Activated CD4-positive, alpha-beta T cell treated with anti-CD3 and anti-CD28 coated beads, Interleukin-2, amount 50 U/mL, for 4 hours (primary cell): ENCODE measurements at places on chromosomes 5 and 9.
A peak's percentile ranks its signal among the peaks of the same experiment; 100 is the strongest.

DNA sequence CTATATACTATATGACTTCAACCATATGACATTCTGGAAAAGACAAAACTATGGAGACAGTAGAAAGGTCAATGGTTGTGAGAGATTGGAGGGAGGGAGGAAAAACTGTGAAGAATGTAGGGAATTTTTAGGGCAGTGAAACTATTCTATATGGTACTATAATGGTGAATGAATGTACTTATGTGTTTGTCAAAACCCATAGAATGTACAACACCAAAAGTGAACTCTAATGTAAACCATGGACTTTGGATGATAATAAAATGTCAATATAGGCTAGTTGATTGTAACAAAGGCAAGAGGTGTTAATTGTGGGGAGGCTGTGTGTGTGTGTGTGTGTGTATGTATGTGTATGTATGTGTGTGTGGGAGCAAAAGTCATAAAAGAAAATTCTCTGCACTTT is 10.8 kb upstream of the STOM start:
- DNase-seq: no peak

DNA sequence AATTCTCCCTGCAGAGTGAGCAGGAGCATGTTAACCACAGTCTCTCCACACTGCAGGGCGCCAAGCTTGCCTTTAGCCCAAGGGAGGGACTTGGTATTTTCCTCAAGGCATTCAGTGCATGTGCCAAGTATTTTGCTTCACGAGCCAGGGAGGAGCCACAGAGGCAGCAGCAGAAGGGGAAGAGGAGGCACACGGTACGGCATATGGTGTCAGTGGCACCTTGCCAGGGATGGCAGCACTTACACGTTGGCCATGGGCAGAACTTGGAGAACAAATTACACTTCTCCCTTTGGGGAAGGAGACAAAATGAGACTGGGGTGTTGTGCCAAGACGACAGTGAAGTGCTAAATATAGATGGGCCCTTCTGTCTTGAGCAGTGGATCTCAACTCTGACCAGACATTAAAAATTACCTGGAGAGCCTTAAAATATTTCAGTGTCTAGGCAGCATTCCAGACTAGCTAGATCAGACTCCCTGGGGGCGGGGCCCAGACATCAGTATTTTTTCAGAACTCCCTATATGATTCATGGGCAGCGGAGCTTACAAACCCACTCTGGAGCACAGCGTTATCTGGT is 155.8 kb downstream of the DRD1 start:
- no peak for DNase-seq

- no peak for DNase-seq
These were observed 454.2 kb downstream of the TLE4 start for GRCh38 chr9:80025796-80026520.

- no peak for DNase-seq
These were observed 124.6 kb upstream of the TAF11L2 start for GRCh38 chr5:17373406-17373805.

GRCh38 chr5:3385991-3386519 is 209.6 kb upstream of the IRX1 start:
- no peak for DNase-seq

DNA sequence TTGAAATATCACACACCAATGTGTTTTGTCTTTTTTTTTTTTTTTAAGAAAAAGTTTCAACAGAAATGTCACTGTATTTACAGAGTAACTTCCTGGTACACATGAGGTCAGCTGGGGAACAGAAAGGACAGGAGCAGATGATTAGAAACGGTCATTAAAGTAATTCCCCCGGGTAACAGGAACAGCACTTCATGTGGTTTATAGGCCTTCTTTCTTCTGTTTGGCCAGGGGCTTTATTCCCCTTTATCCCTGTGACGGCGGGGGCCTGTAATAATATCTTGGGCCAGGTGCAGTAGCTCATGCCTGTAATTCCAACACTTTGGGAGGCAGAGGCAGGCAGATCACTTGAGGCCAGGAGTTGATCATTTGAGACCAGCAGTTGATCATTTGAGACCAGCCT is 30.5 kb upstream of the MSH3 start:
- DNase-seq: no peak

DNA sequence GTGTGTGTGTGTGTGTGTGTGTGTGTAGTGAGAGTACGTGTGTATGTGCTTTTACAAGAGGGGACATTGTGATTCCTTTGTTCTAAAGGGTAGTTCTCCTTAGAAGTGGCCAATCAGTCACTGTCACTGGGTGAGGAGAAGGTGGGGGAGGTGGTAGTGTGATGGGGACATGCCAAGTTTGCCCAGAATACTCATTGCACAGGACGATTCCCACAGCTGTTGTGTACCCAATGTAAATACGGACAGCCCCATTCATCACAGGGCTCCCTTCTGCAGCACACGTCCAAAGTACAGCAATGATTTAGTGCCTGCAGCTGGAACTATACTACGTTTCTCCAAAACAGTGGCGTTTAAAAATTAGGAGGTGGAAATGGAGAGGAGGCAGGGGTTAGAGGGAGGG is 287.8 kb downstream of the TLR4 start:
- DNase-seq: no peak

DNA sequence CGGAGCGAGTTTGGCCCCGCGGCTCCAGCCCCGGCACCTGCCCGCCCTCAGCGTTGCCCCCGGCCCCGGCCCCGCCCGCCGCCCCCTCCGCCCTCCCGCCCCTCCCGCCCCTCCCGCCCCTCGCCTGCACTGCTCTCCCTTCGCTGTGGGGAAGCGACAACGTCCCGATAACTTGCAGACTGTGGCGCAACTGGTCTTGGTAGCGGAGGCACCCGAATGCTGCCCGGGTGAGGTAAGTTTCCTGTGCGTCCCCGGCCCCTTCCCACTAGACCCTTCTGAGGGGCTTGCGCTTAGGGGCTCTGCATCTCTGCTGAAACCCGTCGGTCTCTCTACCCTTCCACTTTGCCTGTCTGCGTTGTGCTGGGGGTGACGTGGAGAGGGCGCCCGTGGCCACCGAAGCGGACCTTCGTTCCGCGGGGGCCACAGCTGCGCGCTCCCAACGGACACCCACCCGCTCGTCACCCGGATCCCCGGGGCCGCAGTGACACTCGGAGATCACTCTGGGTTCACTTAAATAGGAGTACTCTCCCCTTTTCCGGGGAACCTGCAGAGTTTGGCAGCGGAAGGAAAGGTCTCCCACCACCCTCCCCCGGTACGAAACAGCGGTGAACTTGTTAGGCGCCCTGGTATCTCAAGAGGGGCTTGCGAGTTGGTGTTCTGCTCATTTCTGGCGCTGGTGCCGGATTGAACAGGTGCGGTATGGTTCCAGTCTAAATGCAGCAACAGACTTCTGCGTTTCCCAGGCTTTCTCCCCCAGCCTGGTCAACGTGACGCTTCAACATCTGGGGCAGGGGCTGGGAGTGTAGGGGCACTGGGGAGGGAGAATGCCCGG is 707 bp downstream of the PIP5K1B start:
- DNase-seq: no peak

DNA sequence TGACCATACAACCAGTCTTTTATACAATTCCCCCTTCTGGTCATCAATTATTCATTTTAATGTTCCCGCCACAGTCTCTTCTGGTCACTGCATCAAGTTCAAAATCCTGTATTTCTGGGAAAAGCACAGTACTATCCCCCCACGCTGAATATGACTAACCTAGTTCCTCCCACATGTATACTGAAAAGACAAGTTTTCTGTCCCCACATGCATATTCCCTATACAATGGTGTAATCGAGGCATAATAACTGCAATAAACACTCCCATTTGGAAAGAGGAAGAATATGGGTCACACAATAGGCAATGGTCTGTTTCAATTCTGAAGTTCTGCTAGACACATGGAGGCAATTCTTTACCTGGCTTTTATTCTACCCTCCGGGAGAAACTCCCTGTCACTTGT is 344.9 kb downstream of the EFNA5 start:
- no peak for DNase-seq

GRCh38 chr9:83937861-83938455 is 16.7 kb upstream of the KIF27 start:
- no peak for DNase-seq

DNA sequence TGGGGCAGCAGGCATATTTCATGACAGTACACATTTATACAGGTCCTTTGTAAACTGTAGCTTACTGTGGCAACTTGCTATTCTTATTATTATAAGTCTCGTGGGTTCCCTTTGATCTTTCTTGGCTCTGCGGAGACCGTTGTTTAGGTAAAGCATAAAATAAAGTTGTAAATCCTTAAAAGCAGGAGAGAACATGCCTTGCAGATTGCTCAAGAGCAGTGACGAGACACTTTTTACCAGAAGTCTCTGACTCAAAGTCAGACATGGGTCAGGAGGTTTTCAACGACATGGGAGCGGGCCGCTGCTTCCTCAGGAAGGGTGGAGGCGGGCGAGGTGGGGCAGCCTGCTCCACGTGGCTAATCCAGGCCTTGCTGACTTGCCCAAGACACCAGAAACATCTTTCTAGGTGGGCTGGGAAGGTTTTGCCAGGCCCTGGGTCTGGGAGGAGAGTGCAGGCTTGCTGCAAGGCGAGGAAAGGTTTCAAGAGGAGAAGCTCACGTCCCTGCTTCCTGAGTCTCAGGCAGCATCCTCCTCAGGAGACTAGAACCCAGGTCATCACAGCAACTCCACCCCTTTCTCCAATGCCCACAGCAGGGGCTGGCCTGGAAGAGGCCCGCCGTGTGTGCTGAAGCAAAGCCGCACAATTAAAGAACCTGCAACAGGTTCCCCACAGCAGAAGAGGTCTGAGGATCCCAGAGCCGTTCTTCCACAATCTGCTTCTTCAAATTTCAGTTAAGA is 6.5 kb downstream of the TBC1D2 start:
- DNase-seq: peak; percentile 4

DNA sequence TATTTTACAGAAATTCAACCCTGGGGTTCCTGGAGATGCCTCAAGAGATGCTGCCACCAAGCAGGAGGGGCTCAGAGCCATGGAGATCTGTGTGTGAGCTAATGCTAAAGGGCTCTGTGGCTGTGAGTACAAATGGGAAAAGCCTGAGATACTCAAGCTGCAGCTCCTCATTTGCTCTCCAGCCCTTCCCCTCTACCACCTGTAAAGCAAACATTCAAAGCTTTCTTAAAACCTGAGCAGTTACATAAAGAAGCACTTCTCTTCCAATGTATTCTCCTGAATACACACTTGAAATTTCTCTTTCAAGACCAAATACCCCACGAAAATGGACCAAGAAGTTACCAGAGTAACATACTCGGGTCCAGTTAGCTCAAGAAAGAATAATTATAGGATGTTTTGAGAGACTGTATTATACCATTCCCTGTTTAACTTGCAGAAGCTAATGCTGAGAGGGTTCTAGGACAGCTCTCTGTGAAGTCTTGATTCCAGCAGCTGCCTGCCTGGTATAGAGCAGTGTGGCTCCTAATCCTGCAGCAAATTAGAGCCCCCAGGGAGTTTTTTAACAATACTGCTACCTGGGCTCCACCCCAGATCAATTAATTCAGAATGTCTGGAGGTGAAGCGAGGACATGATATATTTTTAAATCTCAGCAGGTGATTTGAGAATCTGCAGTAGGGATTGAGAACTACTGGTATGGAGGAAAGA is 21.1 kb downstream of the RGS7BP start:
- DNase-seq: no peak

GRCh38 chr9:9719373-9720112 is 893.3 kb downstream of the PTPRD start:
- DNase-seq: no peak

- DNase-seq: no peak
These were observed 104.0 kb downstream of the GDNF start for GRCh38 chr5:37735649-37736347.

- no peak for DNase-seq
These were observed 1.0 kb upstream of the TRIM7 start for GRCh38 chr5:181205761-181206649.

DNA sequence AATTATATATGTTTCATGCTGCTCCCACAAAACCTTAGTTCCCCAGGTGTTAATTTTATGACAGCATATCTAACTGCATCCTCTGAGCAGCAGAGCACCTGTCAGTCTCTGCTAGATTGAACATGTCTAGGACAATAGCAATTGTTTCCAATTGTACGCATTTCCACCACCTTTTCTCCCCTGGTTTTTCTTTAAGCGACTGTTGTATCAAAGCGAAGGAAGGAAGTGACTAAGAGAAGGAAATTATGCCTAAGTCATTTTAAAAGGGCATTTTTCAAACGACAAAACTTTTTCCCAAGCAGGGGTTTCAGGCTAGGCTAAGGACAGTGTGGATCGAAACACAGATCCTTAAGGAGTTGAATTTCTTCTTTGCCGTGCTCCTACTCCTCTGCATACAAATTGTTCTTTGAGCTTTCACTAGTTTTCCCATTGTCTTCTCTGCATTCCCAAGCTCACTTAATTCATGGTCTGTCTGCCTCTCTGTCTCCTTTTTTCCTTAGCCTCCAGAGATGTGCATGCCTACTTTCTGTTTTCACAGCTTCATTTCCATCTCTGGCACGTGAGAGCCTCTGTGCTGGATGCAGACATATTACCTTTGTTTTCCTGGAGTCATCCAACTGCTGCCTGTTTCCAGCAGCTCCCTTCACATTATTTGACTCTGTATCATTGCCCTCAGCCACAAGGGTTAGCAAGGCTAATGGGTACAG is 39.4 kb upstream of the STARD4 start:
- DNase-seq: no peak

- no peak for DNase-seq
These were observed 60.9 kb downstream of the NR3C1 start for GRCh38 chr5:143342607-143343006.

- DNase-seq: no peak
These were observed 40.1 kb downstream of the TSSK1B start for GRCh38 chr5:113394658-113395057.

- no peak for DNase-seq
These were observed 37.3 kb downstream of the CSF2 start for GRCh38 chr5:132110930-132111329.

GRCh38 chr5:74122979-74123590 is 497.1 kb downstream of the ARHGEF28 start:
- DNase-seq: no peak

GRCh38 chr9:75588808-75589207 is 301.7 kb upstream of the PCSK5 start:
- DNase-seq: no peak

DNA sequence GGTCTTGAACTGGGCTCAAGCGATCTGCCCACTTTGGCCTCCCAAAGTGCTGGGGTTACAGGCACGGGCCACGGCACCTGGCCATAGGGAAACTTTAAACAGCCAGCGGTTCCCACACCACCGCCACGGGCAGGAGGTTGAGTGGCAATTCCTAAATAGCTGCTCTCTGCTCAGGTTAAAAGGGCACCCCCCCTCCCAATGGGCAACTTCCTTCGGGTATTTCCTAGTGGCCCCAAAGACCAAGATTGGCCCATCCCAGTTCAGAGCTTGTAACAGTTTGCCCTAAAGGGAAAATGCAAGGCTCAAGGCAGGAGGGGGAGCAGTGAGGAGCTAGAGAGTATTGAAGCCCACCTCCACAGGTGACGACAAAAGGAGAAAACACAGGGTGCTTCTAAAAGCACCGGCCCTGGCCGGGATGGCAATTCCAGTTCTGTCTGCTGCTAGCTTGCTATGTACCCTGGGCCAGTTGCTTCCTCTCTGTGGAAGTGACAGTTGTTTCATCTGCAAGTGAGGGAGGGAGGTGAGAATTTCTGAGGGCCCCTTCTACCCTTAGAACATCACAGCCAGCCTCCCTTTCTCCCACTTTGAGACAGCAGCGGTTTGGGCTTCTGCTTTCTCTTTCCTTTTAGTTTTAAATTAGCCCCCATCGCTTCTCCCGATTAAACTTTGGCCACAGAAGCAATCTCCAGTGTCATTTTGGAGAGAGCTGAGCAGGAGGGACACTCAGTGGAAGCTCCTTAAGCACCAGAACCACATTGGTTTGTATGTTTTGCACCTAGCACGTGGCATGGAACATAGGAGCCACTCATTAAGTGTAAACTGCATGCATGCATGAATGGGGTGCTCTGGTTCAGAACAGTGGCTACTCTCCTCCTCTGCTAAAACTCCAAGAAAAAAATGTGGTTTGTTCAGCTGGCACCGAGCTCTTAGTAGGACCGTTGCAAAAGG is 17.3 kb upstream of the TNIP1 start:
- DNase-seq: no peak
